ENCODE measurements at places on chromosomes 2 and 18.

GRCh38 chr2:159612255-159612901 lies 4.0 kb downstream of the BAZ2B start:
- no peak for DNase-seq

GRCh38 chr2:204604061-204604460 lies 58.8 kb downstream of the PARD3B start:
- no peak for DNase-seq

GRCh38 chr2:69067026-69067630 lies 54.1 kb downstream of the ANTXR1 start:
- DNase-seq, result no peak

- DNase-seq, result no peak
These were observed 9.2 kb downstream of the PTPRN start for GRCh38 chr2:219300022-219300421.

- DNase-seq, result no peak
These were observed 12.4 kb upstream of the SAP130 start for GRCh38 chr2:128040166-128040771.

GRCh38 chr18:57906852-57907251 lies 103.7 kb upstream of the ATP8B1 start:
- DNase-seq, result no peak

DNA sequence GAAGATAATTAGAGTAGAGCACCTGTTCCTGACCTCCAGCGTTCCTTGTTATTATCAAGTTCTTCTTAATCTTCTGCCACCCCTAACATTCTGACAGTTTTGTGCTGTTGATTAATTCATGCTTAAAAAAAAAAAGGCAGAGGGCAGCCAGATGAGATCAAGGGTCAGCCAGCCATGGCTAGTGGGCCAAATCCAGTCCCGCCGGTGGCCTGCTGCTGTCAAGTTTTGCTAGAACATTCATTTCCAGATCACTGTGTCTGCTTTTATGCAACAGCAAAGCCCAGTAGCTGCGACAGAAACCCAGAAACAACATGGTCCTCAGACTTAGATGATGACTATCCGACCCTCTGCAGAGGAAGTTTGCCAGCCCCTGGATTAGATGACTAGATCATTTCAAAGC lies 101.6 kb downstream of the RNF144A start:
- DNase-seq, result no peak

- no peak for DNase-seq
These were observed 1183.1 kb upstream of the TMEFF2 start for GRCh38 chr2:193377789-193378188.

GRCh38 chr2:218745160-218745558 lies 34.5 kb downstream of the TTLL4 start:
- DNase-seq, result no peak

DNA sequence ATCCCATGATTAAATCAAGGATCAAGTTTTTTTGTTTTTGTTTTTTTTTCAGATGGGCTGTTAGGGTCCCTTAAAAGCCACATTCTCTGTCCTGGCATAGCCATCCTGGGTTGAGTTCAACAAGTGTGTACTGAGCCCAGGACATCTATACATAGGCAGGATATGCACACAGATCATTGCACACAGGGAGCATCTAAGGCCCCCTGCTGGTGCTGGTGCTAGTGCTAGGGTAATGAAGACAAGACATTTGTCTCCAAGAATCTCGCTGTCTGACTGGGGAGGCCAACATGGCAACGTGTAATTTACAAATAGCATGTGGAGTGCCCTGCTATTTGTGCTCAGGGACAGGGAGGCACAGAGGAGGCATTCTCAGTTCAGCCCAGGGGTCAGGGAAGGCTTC lies 124.5 kb downstream of the VAPA start:
- no peak for DNase-seq

DNA sequence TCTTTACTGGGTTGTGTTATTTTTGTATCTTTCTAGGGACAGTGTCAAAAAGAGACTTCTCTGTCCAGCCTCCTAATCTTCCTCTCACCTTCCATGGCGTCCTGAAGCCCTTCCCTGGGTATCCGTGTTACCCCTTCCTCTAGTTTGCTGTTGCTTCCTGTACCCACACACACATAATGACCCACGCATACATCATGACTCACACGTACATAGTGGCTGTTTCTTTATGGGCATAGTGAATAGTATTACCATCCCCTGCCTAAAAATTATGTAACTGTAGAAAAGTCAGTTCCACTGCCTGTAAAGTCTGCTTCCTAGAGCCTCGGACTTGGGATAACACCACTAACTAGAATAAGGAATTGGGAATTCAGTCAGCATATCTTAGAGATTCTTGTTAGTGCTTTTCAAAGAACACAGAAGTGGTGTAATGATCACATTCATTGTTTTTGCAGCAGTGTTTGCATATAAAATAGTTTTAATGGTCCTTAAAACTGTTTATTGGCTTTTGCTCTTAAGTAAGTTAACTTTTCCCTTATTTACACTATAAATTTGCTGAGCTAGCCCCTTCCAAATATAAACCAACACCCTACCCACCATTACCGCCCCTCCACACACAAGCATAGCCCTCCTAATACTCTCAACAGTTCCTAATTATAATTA lies 308.4 kb upstream of the RAB12 start:
- DNase-seq, result no peak

DNA sequence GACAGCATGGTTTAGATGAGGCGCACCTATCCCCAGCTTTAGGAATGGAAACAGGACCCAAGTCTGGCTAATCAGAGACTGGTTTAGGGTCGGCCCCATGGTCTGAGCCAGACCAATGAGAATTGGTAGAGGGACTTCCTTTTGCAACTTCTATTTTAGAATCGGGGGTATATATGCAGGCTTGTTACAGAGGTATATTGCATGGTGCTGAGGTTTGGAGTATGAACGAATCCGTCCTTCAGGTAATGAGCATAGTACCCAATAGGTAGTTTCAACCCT lies 1.5 kb upstream of the BOLA3 start:
- no peak for DNase-seq

DNA sequence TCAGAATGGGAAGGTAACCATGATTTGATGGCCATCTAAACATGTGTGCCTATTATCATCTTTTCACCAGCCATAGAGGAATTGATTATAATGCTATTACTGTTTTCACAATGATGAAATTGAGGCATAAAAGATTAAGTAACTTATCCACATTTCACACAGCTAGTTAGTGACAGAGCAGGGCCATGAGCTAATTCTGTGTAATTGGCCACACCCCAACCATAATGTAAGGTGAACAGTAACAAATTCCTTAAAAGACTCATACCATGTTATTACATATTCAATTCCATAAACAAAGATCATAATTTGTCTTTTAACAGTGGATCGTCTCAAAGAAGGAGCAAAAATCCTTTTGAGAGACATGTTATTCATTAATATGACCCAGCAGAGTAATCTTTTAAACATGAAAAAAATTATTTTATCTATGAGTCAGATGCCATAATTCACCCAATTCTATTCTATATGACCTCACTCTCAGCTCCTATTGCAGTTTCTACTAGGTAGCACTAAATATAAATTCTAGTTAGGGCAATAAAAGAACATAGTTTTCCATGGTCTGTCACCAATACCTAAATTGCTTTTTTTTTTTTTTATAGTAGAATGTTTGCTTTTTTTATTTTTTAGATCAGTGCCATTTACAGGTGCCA lies 475.8 kb upstream of the SLC39A10 start:
- DNase-seq, result no peak

GRCh38 chr18:76209597-76209996 lies 285.4 kb downstream of the ZNF516 start:
- DNase-seq, result peak; percentile 43

DNA sequence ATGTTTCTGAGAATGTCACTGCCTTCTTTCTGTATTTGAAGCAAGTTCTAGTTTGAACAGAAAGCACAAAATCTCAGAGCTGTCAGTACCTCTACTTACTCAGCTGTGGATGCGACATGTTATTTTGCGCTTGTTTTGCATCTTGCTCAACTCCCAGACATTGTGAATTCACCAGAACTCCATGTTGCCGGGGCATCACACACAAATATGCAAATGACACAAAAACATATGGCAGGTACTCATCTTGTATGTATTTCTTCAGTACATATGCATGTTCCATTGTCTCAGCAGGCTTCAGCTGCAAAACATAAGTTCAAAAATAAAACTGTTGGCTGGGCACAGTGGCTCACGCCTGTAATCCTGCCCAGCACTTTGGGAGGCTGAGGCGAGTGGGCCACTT lies 30.8 kb downstream of the ADCY3 start:
- DNase-seq, result no peak

DNA sequence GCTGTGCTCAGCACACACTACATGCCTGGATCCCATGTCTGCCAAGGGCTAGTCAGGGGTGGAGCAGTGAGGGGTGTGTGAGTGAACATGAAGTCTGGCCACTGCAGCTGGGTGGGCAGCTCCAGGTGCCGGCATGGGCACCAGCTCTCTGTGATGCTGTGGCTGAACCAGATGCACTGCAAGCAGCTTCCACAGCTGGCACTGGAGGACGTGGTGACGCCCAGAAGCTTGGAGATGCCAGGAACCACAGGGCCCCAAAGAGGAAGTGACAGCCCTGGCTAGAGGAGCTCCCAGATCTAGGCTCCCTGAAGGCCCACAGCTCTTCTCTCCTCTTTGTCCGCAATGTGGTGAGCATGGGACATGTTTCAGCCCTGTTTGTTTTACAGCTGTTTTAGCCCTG lies 776.3 kb upstream of the POU3F3 start:
- no peak for DNase-seq

DNA sequence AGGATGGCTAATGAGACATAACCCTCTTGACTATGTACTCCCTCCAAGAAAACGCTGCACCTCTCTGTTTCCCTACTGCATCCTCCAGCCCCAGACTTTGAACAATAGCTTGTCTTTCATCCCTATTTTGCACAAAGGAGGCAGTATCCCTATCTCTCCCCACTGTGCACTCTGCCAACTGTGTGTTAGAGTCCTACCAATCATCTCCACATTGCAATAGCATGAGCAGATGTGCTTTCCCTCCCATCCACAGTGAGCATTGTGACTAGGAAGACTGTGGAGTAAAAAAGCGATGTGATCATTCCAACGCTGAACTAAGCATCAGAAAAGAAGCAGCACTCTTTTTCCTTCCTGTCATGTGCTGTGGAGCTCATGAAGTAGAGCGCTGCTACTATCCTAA lies 206.3 kb upstream of the GULP1 start:
- DNase-seq, result no peak

DNA sequence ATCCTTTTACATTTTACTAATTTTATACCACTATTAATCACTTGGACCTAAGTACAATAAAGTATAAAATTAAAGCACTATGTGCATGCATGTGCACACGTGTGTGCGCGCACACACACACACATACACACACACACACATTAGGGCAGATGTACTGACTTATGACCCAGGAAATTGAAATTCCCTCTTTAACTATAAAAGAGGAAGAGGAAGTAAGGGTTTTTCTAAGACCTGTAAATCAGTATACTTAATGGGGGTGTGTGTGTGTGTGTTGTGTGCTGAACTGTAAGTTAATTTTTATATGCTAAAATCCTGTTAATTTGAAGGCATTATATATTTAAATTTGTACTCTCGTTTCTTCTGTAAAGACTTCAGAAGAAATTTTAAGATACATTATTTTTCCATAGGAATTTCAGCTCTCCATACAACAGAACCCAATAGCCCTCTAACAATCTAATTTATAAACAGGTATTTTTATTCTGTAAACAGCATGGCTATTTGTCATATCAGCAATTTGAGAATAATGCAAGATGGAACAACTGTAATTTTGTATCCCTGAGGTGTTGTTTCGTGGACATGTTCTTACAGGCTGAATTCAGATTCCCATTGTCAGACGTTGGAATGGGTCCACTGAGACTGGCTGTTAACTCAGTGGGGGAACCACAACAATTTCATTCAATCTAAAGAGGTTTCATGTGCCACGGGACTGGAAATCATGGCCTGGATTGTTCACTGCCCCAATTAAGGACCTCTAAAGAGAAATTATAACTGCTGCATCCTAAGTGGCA lies 90.9 kb downstream of the PLA2R1 start:
- DNase-seq, result no peak

DNA sequence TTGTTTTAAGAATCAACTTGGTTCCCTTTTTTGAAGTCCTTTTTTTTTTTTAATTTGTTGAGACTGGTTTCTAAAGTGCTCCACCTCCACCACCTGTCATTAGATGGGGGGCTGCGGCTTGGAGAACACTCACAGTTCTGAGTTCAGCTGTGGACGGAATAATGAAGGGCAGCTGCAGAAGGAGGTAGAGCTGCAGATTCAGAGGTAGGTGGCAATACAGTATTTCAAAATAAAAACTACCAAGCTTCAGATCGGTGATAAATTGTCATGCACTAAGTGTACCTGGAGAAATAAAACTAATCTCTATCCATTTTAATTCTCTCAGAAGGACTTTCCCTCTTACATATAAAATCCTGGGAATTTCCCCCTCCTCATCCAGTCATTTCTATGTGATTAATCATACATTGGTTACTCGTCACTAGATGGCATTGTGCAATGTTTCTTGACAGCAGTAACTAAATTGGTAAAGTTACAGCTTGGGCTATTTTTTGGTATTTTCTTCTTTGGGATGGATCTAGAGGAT lies 81.1 kb upstream of the SLC39A10 start:
- peak; percentile 71 for DNase-seq

DNA sequence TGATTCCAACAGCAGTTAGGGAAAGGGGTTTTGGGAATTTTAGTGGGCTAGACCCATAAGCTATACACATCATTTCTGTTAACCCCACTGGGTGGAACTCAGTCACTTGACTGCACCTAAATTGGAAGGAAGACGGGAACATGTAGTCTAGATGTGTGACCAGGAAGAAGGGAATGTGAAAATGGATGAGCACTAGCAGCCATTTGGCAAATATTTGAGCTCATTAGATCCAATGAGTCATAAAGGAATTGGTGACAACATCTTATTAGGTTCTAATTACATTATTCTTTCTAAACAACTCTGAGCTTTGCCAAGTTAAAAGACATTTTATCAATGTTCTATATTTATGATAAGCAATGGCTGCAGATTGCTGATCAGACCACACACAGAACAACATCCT lies 400.6 kb downstream of the IRS1 start:
- no peak for DNase-seq

- DNase-seq, result no peak
These were observed 67.3 kb downstream of the CCBE1 start for GRCh38 chr18:59629894-59630293.

DNA sequence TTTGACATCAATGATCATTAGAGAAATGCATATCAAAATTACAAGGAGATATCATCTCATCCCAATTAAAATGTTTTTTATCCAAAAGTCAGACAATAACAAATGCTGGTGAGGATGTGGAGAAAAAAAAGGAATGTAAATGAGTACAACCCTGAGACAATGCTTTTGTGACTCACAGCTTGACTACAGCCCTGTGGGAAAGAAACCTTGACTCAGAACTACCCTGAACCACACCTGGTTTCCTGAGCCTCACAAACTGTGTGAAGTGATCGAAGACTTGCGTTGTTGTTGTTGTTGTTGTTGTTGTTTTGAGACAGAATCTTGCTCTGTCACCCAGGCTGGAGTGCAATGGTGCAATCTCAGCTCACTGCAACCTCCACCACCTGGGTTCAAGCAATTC lies 266.6 kb upstream of the MYT1L start:
- DNase-seq, result no peak
